Smooth muscle cell of the brain vasculature (primary cell): ENCODE measurements at places on chromosomes 6 and 20.
A peak's percentile ranks its signal among the peaks of the same experiment; 100 is the strongest.

DNA sequence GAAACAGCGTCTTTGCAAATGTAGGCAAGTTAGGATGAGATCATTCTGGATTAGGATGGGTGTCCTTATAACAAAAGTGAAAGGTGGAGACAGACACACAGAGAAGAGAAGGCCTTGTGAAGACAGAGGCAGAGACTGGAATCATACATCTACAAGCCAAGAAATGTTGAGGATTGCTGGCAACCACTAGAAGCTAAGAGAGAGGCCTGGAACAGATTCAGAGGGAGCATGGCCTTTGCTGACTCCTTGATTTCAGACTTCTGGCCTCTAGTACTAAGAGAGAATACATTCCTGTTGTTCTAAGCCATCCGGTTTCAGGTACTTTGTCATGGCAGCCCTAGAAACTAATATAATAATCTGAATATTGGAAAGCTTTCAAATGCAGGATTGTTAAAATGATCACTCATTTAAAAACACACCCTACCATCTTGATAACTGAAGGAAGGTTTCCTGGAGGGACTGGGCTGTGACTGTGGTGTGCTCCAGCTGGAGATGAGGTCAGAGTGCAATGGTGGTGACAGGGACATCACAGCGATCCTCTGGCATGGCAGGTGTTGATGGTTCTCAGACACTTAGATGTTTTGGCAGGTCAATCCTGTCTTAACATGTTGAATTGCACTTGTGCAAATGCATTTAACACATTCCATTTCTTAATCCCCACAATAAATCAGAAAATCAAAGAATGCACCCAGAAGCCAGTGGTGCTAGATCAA, 25.1 kb downstream of the CD83 start:
- no peak for DNase-seq

DNA sequence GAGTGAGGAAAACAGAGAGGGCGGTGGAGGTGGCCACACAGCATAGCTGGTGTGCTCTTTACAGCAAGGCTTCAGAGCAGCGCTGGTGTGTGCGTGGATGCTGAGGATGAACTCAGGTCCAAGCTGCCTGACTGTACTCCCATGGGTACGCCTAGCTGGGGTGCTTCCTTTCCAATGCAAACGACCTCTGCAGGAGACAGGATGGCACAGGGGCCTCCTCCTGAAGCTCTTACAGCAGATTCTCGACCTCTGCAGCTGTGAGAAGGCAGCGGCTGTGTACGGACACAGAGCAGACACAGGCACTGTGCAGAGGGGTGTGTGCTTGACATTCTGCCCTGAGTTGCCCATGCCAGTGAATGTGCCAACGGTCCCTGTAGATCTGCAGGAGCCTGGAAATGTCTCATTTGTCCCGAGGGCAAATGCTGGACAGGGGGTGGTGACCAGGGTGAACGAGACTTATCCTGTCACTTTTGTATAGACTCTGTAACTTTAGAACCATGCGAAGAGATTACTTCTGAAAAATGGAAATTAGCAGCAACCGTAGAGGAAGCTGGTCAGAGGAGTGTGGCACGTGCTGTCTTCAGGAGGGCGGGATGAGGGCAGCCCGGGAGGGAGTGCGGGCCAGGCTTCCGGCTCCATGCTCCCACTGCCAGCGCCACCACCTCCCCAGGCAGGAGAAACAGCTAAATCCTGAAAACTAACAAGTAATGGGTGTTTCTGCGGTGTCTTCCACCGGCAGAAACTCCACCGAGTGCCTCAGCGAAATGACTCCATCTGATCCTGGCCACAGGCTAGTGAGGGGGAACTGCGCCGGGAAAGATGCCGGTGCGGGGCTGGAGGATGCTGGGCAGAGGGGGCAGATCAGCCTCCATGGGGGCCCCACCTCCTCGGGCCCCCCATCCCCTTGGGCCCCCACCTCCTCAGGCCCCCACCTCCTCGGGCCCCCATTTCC, 120.9 kb upstream of the RPS6KA2 start:
- no peak for DNase-seq

- DNase-seq = no peak
These were observed 13.1 kb upstream of the CDK19 start for GRCh38 chr6:110828396-110828795.

DNA sequence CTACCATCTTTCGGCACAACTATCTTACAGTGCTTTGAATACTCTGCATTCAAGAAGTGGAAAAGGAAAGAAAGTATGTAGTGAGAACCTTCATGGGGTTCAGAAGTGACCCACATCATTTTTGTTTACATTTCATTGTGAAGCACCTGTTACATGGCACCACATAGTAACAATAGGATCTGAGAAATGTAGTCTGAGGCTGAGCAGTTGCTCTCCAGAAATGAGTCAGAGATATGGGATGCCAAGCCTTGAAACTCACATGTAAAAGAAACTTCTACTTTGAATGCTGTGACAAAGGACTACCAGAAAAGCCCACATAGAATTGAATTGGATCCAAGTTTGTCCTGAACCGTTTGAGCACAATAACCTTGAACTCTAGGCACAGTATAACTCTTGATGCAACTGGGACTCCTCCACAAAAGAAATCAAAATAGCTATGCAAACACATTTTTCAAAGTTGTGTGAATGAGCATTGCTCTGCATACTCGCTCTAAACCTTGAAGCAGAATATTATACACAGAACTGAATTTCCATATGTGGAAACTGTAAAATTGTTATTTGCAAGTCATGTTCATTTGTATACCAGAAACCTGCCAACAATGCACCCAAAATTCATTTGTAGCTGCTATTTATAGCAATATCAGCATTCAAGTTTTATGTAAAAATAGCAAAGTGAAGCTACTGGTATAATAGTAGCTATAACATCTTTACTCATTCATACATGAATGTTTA, 400.9 kb upstream of the POU3F2 start:
- DNase-seq = no peak

DNA sequence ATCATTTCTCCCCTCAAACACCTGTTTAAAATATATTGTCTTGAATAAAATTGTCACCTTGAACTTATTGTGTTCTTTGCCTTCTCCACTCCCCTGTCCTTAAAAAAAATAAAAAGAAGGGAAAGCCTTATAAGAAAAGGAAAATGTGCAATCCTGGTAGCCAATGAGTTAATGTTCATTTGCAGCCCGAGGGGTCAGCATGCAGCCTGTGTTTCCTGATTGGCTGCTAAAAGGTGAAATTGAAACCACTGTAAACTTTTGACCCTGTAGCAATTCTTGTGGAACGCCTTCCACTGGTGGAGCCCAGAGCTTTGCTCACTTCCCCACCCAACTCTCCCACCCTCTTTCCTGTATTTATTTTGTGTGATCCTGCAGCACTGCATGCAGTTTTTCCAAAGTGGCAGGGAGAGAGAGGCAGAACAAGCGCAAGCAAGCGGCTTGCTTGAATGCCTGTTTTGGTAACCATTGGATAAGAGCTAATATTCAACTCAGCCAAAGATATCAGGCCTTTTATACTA, 74.9 kb downstream of the NCOA3 start:
- peak; percentile 62 for DNase-seq

GRCh38 chr6:10528158-10528981, 7.2 kb downstream of the GCNT2 start:
- no peak for DNase-seq

- no peak for DNase-seq
These were observed 25.8 kb downstream of the SLC2A12 start for GRCh38 chr6:134026597-134026996.

DNA sequence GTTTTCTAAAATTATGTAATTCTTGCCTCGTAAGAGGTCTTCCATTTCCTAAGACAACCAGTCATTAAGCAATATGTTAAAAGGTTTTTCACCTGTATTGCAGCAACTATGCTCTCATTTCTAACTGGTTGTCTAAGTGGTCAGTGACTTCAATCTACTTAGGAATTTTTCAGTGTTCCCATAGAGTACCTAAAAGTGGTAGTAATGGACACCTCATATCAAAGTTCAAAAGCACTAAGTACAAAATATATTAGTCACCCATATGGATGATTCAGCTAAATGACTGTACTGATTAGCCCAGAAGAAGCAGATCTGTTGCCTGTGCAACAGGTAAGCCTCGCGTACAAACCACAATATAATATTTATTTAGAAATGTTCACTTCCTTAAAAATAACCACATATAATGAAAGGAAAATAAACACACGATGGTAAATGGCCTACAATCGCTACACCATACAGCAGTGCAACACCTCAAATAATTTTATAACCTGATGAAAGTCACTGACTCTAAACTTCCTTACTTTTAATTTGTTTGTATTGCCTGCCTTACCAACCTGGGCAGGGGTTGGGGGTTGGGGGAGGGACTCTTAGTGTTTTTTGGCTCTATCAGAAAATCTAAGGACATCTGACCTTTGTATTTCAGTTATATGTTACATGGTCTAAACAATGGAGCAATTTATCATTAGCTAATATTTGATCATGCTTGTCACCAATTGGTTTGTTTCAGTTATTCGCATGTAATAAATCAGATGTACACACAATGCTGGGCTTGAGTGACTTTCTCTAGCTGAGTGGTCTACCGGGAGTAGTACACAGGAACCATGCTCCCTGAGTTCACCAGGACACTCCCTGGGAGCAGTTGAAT, 105.9 kb downstream of the HIVEP2 start:
- DNase-seq = no peak

DNA sequence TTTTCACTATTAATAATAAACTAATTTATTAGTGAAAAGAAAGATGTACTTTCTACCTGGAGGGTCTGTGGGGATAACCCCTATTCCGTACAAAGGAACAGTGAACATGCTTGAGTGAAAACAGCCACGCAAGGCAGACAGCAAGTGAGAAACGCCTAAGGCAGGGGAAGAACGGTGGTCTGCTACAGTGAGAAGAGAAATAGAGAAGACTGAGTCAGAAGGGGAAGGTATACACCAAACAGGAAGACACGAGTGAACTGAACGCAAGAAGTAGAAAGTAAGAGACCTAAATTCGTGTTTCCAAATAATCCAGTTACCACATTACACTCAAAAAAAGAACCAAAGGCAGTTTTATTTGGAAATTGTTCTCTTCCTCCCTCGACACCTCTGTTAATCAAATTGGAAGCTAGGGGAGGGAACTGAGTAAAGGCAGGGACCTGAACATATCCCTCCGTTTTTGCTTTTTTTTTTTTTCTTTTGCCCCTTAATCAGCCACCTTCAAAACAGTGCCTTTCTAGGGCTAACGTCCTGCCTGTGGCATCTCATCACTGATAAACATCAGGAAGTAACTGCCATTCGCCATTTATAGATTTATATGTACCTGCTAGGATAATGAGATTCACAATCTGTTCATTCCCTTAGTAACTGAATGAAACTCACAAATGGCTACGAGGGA, 48.9 kb downstream of the ATXN1 start:
- DNase-seq = no peak

DNA sequence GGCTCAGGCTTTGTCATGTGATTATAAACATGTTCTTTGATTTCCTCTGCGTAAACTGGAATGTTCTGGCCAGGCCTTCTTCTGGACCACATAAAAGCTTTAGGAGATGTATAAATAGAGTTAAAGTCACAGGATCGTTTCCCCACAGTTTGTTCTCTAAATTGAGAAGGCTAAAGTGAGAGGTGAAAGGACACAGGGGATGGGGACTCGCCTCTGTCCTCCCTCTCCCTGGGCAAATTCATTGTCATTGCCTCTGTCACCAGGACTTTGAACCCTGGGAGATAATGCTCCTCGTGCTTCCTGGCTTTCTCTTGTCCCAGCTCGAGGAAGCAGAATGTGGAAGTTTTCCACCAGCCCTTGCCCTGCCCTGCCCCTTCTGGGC, 20.3 kb upstream of the ZFAND3 start:
- no peak for DNase-seq

GRCh38 chr6:86869500-86869899, 67.8 kb upstream of the HTR1E start:
- no peak for DNase-seq

DNA sequence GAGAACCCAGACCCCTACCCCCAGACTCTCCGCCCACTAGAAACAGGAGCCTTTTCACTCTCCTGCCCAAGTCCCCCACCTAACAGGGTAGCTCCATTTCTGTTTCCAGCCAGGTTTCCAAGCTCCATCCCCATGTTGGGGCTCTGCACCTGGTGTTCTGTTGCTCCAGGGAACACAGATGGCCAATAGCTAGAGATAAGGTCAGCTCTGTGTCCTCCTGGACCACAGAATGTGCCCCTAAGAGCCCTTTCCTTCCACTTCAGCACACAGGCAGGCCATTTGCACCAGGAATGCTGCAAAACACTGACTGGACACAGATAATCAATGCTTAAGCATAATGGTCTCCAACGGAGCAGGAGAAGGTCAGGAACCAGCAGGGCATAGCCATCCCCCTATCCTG, 159.4 kb downstream of the QRSL1 start:
- no peak for DNase-seq

DNA sequence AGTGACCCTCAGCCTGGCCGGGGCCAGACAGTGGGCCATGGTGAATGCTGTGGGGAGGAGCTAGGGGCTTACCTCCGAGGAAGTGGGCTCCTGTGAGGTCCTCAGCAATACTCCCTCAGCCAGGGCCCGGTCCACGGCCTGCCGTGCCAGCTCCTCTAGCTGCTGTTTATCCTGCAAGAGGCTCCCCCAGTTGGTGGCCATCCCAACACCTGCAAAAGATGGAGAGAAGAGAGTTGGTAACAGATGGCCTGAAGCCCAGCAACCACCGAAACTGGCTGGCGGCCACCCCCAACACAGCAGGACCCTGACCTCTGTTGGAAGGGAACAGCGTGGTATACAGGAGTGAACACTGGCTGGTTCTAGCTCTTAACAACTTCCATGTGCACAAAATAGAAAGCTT, 4.0 kb downstream of the GSS start:
- DNase-seq = peak; percentile 60

GRCh38 chr6:4647414-4648365, 128.5 kb upstream of the CDYL start:
- peak; percentile 40 for DNase-seq

- no peak for DNase-seq
These were observed 118.8 kb downstream of the TINAG start for GRCh38 chr6:54426995-54427394.

DNA sequence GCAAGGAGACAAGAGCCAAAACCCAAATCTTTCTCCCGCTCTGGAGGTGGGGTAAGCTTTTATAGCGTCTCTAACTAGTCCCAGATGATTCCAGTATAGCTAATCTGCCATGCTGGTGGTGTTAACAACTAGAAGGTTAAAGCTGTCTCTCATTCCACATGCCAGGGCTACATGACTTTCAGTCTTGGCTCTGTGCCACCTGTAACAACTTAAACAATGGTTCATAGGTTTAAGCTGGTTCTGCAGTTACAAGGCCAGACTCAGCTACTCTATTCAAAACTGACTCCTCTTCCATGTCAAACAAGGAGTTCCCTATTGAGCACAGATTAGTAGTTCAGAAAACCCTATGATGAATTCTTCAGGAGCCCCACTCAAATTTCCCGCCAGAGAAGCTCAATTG, 128.9 kb downstream of the ELOVL4 start:
- DNase-seq = no peak

DNA sequence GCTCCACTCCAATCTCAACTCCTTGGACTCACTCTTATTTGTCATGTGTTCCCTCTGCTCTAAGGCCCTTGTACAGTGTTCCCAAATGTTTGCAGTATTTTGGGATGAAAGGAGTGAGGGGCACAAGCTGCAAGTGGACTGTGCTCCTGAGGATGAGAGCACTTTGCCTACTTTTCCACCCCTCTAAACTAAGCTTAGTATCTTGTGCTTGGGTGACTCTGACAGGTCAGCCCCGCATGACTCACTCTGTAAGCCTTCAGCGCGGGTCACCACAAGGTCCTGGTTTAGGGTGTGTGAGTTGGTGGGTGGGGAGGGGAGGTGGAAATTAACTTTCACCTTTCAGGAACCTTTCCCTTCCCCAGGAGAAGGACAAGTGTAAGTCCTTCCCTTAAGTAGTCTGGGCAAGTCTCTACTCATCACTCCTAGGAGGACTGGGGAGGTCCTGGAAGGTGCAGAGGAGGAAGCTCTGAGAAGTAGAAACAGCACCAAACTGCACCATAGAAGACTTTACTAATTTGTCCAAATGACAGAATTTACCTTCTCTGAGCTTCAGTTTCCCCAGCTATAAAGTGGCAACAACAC, 68.8 kb upstream of the EPB41L1 start:
- DNase-seq = no peak
